Mesothelial cell of epicardium (in vitro differentiated cells): ENCODE measurements at places on chromosomes 2 and 18. TPM values are rescaled to one million over a fixed set of nuclear protein-coding genes. Genes with fewer than 3 reads are reported as not detected.

DNA sequence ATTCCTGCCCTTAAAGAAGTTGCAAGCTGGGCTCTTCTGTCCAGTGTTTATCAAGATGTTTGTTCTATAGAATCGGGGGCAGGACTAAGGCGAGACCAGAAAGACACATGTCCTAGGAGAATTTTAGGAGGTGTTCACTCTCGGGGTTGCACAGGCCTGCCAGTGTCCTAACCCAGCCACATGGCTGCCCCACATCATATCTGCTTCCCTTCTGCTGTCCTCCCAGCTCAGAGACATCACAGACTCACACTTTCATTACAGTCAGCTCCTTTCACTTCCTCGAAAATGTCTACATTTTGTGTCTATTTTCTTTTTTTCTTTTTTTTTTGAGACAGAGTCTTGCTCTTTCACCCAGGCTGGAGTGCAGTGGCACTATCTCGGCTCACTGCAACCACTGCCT is 10.7 kb upstream of the MRO start:
- DNase-seq: no peak

- DNase-seq: no peak
These were observed 16.9 kb upstream of the CCDC102B start for GRCh38 chr18:68780802-68781635.

GRCh38 chr2:66832646-66833435 is 397.9 kb downstream of the MEIS1 start:
- no peak for DNase-seq

DNA sequence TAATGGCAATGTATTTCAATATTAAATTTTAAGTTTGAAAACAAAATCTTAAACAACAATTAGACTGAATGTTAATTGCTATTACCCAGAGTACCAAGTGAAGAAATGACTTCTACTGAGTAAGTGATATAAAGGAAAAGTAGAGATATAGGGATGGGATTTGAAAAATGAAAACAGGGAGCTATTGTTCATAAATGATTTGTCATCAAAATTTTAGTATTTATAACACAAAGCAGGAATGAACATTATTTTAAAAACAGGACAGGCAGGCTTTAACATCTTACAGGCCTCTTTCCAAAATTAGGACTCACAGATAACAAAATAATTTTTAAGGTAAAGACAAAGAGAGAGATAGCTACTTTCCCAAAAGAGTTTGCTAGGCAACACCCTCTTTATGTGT is 3.9 kb downstream of the EXOC6B start:
- no peak for DNase-seq

Gene INO80C
- total RNA-seq: 29.2 to 33.2 TPM (median 30.0 TPM) in 3 replicates

GRCh38 chr2:201523506-201523905 is 72.0 kb downstream of the STRADB start:
- no peak for DNase-seq

DNA sequence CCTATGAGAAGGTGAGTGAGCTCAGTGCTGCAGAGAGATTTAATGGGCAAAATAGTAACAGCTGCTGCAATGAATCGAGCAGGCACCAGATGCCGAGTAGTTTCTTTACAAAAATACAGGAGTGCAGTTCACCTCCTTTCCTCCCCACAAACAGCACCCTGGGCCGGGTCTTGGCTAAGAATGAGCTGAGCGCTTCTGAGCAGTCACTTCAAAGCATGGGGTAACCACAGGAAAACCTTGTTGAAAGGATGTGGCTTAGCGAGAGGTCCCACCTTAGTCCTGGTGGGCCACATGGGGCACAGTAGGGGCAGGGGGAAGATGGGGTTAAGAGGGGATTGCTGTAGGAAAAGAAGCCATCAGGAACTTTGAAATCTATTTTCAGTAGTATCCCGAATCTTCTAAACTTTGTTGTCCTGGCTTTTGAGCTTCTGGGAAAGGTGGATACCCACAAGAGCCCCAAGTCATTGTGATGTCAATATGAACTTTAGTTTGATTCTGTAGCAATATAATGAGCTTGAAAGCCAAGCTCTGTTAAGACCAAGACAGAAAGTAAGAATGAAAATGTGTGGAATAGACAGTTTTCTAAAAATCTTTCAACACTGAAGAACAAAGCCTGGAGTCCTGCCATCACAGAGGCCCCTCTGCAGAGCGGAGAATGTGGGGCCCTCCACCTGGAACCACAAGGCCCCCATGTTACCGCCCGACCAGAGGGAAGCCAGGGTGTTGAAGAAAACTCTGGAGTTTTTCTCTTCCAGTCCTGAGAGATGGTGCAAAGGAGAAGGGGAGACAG is 101.0 kb upstream of the ZNF236 start:
- DNase-seq: no peak

DNA sequence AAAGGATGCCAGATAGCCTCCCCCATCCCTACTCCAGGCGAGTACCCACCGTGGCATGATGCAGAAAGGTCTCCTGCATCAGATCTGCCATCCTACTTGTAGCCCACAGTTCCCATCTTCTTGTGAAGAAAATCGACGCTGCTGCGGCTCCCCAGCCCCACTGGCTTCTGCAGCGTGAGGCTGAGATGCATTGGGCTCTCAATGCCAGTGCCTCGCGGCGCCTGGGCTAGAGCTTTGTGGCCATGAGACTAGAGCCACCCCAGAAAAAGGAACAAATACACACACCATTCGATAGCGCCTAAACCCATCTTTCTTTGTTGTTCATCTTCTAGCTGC is 2.8 kb downstream of the NOL4 start:
- no peak for DNase-seq

Gene CYP27C1
- total RNA-seq: 4.0 to 4.5 TPM (median 4.1 TPM) in 3 replicates

Gene GALNT3
- 8.2 to 10.1 TPM (median 8.3 TPM) in 3 replicates for total RNA-seq

DNA sequence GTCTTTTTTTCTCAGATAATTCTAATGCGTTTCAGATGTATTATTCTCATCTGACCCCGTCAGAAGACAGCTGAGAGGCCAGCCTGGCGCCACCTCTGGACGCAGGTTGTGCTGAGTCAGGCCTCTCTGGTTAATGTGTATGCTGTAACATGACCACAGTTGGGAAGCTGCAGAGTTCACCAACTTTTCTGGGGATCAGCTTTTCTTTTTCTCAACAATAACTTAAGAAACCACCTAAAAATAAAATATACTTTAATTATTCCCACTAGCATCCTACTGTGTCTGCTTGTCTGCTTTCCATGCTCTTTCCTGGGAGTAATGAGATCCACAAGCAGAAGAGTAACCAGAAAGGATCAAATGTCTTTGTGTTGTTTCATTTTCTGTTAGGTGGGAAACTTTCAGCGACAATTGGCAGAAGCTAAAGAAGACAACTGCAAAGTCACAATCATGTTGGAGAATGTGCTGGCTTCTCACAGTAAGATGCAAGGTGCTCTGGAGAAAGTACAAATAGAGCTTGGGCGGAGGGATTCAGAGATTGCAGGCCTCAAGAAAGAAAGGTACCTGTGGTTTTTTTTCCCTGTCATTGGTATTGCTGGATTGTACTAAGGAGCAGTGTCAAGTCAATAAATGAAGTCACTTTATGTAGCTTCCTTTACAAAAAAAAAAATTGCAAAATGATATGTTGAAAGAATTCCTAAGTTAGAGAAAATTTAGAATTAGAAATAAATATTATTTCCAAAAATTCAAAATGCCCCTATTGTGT is 79.8 kb downstream of the CCDC150 start:
- no peak for DNase-seq

DNA sequence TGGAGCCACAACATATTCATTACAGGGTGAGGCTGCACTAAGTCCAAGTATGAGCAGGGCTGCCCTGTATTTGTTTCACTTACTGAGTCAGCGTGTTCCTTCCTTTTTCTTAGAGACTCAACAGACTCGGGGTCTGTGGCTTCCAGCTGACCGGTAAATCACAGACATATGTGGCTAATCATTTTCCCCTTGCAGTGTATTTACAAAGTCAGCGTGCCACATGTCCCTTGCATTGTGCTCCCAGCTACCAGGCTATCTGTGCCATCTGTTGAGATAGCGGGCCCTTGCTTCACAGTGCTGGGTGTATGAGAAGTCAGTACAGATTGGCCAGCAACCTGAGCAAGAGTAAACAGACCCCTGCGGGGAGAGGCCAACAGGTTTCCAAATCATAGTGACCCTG is 254.3 kb downstream of the LRRTM1 start:
- no peak for DNase-seq

DNA sequence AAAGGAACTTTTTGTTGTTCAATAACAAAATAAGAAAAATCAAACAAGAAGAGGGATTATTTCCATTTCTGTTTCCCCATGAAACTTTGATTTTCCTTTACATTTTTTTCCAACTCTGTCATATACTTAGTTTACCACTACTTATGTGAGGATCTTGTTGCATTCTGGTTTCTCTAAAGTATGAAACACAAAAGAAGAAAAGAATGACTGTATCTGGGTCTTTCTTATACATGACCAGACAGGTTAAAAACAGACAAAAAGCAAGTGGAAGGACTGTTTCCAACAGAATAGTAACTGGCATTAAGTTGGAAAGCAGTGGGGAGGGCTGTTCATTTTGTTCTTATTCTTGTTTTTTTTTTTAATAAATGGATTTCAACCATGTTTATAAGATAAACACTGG is 1207.8 kb upstream of the FAM98A start:
- DNase-seq: no peak

DNA sequence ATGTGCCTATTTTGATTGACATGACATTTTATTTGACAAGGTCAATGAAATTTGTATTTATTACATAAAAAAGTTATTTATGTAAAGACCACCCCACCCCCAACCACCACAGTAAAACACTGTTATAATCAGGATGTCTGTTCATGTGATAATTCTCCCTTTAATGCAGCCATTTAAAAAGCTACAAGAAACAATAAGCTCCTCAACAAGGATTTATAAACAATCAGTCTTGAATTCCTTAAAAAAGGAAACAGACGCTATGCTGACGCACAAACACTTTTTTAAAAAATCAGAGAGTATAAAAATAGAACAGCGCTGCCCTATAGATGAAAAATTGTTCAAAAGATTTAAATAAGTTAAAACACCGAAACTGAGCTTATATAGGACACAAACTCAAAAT is 102.2 kb downstream of the SOS1 start:
- no peak for DNase-seq

Gene LRRFIP1
- total RNA-seq: 43.6 to 47.5 TPM (median 47.2 TPM) in 3 replicates

Gene PROM2
- 20.3 to 23.5 TPM (median 22.1 TPM) in 3 replicates for total RNA-seq

Gene LYPD6B
- 27.2 to 30.6 TPM (median 28.8 TPM) in 3 replicates for total RNA-seq

GRCh38 chr2:165743442-165743841 is 50.6 kb downstream of the GALNT3 start:
- DNase-seq: no peak

- DNase-seq: no peak
These were observed 90.3 kb downstream of the OLA1 start for GRCh38 chr2:174158003-174158402.

- DNase-seq: no peak
These were observed 678 bp upstream of the SLC16A14 start for GRCh38 chr2:230069402-230069801.

- no peak for DNase-seq
These were observed 422.7 kb downstream of the TGIF1 start for GRCh38 chr18:3872641-3873040.
